Stimulated activated CD8-positive, alpha-beta memory T cell treated with anti-CD3 and anti-CD28 coated beads, Interleukin-15, amount 100 ng/mL, for 4 hours (primary cell): ENCODE measurements at places on chromosomes 2 and 18.

DNA sequence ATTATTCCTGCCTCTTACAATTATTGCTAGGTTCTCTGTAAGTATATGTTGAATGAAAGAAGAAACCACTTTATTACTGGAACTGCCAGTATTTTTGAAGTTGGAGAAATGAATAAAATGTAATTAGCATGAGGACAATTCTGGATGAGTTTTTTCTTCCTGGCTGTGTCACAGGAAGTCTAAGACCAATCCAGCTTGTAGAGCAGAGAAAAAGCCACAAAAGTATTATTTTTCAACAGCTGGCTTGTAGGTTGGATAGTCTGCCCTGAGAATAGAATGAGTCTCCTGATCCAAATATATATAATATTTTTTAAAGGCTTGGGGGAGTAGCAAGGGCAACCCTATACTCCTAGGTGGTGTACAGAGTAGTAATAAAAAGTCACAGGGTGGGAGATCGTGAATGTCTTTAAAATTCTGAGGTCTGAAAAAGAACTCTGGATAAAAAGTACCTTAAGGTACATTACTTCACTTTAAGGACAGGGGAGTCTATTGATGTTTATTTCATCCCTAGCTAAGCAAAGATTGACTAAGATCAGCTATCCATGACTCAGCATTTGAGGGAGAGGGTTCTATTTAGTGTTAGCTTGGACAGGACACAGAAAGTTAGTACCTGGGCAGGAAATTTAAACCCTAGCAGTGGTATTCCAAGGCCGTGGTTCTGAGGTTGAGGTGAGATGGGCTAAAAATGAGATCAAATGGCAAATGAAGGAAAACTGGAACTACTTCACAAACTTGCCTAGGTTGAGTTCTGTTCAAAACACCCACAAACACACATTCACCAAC is 31.7 kb downstream of the SLC40A1 start:
- DNase-seq = no peak

GRCh38 chr2:125576558-125576957 is 1079.4 kb upstream of the GYPC start:
- no peak for DNase-seq

GRCh38 chr2:48727560-48727959 is 28.0 kb downstream of the LHCGR start:
- DNase-seq = no peak

GRCh38 chr2:234374736-234375135 is 122.1 kb downstream of the ARL4C start:
- no peak for DNase-seq

DNA sequence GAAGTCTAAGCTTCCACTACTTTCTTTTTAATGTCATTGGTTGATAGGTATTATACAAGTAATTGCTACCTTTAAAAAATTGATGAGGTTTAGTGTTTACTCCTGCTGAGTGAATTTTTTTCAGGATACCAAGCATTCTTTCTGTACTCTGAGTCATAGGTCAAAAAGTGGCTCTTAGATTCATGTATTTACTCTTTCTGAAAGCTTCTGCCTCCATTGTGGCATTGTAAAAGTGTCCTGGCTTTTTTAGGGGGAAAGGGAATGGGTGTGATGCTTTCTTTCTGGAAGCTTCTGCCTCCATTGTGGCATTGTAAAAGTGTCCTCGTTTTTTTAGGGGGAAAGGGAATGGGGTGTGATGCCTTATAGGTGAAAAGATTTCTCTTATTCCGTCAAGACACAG is 286.5 kb downstream of the LPIN1 start:
- no peak for DNase-seq

DNA sequence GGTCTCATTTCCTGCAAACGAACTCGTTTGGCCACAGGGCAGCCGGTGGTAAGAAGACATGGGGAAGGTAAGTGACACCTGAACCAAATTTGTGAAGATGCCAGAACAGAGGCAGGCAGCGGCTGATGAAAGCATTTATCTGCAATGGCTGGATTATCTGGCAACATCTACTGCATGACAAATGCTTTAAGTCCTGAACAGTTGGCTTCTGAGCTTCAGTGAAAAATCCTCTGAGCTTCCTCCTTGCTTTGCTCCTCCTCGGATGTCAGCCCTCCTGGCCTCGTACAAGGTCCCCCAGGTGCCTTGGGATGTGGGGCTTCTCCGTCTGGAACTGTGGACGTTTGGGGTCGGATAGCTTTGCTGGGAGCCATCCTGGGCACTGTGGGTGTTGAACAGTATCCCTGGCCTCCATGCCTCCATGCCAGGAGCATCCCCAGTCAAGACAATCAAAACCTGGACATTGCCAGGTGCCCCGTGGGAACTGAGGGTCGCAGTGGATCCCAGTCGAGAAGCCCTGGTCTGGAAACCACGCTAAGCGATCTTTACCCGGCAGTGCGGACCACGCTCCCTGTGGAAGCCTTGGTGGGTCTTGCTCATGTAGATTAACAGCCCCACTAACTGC is 49.3 kb downstream of the KCNG2 start:
- no peak for DNase-seq

DNA sequence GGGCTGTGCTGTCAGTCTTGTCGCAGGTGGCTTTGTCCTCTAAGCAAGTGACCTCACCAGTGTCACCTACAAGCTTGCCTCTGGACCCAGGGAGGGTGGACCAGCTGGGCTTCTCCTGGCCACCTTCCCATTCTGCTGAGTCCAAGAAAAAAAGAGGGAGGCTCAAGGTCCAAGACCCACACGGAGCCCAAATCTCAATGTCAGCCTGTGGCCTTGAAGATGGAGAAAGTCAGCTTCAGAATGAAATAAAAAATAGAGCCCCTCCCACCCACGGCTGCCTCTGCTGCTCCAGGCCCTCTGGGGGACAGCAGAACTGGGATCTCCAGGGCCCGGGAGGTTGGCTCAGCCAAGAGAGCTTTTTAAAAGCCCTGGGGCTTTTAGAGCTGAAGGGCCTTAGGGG is 145.9 kb downstream of the TNS1 start:
- DNase-seq = no peak

DNA sequence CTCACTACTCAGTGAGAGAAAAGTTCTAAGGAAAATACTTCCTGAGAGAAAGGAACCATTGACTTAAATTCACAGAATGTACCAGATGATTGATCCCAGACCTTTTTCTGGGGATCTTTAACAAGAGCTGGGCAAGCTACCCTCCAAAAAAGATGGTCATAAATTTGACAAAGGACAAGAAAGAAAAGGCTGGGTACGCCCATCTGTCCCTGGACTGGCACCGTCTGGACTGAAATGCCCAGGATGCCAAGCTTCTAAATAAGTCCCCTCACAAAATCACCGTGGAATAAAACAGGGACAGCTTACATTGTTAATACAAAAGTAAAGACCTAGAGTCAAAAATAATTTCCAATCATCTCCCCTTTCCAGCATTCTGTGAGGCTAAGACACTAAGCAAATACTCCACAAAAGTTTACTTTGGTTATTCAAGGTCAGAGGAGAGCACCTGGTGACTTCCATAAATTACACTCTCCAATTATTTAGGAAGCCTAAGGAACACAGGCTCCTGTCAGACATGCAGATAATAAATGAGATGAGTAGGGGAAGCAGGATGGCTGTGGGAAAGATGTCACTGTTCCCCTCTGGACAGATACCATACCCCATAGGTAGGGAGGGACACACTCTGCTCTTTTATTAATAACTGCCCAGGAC is 69.9 kb downstream of the UXS1 start:
- no peak for DNase-seq

- DNase-seq = peak; percentile 41
These were observed 5.2 kb downstream of the TTC39C start for GRCh38 chr18:24019641-24020331.

- no peak for DNase-seq
These were observed 28.2 kb upstream of the AMMECR1L start for GRCh38 chr2:127913808-127914457.

- DNase-seq = no peak
These were observed 27.1 kb downstream of the LIPG start for GRCh38 chr18:49588971-49589370.

- DNase-seq = no peak
These were observed 10.4 kb downstream of the SLC25A52 start for GRCh38 chr18:31750273-31750672.

DNA sequence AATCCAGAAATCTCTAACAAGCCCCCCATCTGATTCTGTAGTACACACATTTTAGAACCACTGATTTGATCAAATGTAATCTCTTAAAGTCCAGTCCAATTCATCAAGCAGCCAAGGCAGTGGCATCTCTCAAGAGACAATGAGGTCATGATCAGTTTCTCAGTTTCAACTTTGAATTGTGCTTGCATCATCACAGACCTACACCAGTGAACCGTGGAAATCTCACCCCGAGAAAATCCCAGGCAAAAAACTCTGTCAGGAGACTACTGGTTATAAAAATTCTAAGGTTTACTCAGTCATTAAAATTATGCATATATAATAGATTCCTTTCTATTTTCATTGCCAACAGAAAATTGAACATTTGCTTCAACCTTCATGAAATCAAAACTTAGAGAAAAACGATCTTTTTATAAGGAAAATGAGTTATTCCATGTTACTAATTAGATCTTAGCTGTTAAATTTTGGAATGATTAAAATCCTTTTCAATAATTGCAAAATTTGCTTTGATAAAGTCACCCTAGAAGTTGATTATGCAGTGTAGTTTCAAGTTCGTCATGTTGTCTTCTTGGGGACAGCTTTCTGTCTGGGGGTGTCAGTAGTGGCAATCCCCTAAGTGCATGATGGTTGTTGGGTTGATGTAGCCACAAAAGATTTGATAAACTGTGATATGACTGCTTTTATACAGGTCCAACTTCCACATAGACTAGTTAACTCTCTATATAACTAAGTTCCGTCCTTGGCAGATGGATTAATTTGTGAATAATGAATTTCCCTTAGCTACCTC is 235.0 kb downstream of the CAMKMT start:
- DNase-seq = no peak

GRCh38 chr2:18301421-18302139 is 258.9 kb downstream of the RDH14 start:
- DNase-seq = no peak

DNA sequence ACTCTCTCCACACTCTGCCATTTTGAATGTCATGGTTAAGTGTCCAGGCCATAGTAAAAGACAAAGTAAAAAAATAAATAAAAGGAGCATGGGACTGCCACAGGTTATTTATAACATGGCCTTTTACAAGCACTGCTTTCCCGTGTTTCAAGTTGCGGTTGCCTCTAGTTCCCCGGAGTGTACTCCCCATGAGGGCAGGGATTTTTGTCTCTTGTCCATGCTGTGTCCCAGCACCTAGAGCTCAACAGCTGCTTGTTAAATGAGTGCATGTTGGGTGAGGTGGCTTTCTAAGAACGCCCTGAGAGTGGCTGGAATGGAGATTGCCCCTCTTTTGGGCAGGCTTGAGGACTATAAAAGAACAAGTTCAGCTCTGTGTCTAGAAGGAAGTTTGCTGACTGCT is 8.4 kb downstream of the CAVIN2 start:
- no peak for DNase-seq
